ENCODE measurements at places on chromosomes 5 and 9. TPM values are rescaled to one million over a fixed set of nuclear protein-coding genes. Genes with fewer than 3 reads are reported as not detected.

DNA sequence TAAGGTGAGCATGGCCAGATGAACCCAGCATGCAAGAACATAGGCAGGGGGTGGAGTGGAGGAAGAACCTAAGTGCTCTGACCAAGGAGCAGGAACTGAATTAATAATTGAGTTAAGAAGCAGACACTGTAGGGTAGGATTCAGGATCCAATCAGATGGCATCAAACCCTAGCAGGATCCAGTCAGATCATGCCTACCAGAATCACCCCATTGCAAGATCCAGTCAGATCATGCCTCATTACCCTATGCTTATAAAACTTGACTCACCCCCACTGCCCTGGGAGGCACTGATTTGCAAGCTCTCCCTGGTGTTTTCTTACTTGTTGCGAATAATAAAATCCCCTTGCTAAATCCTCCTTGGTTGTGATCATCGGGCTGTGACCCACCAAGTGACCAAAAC, 19.7 kb downstream of the TUSC1 start:
- no peak for DNase-seq

GRCh38 chr9:95325221-95325620, 7.7 kb upstream of the FANCC start:
- DNase-seq = no peak

DNA sequence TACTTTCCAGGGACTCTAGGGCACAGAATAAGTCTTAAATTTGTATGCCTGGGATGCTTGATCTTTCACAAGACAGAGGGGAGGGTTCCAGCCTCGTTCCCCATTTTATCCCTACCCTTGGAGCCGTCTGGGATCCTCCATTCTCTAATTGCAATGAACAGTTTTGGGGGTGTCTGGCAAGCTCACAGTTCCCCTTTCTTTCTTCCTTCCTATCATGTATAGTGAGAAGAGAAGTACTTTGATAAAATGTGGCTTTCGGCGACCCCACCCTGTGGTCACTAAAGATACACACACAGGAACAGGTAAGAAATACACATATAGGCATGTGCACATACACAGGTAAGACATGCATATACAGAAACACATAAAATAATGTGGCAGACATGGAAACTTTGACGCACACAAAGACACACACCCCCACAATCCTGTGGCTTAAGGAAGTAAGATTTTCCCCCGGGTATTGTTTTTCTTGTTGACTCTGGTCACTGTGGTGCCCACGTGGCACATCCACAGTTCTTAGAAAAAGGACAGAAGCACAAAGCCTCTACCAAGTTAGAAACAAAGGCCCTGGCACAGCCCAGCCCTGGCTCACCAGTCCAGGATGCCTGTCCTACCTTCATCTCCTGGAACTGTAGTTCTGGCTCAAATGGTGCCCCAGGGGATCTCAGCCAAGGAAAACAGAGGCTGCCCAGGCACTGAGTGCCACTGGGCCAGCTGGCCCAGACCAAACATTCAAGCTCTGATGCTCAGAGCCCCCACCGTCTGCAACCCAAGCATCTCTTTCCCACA, 6.3 kb upstream of the SMU1 start:
- DNase-seq = peak; percentile 73

- peak; percentile 53 for DNase-seq
These were observed 95.0 kb downstream of the NR6A1 start for GRCh38 chr9:124676159-124676551.

- DNase-seq = no peak
These were observed 383.6 kb downstream of the CCDC171 start for GRCh38 chr9:15936306-15936921.

GRCh38 chr9:17484906-17485305, 94.0 kb upstream of the SH3GL2 start:
- no peak for DNase-seq

DNA sequence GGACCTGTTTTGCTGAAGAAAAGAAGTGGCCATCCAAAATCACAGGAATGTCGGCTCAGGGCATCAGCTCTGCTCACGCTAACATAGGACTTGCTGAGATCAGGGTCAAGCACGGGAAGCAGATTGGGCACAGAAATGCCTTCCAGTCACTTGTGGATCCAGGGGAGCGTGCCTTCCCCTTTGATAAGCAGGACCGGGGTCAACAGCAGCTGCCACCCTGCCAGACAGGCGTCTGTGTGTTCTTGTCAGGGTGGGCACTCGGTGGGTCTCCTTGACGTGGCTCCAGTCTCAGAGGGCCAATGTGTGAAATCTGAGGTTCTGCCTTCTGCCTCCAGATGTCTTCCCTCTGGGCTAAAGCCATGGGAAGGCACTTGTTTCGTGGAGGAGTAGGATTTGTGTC, 313.7 kb upstream of the IRX4 start:
- DNase-seq = no peak

- DNase-seq = no peak
These were observed 32.8 kb upstream of the DAP start for GRCh38 chr5:10793785-10794184.

- DNase-seq = peak; percentile 19
These were observed 14.5 kb downstream of the VAV2 start for GRCh38 chr9:133977421-133978201.

DNA sequence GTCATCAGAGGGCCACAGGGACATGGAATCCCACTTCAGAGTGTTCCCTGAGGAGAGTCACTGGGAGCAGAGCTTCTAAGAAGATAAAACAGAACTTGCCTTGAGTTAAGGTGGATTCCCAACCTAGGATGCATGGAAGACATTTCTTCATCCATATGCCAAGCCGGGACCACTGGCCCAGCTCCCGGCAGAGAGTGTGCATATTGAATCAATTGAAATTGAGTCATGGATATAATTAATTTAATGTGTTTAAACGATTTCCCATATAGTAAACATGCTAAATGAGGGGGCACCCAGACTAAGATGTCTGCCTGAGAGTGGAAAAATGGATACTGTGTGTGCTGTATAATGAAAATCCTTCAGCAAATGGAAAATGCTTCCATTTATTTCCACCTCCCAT, 194.4 kb upstream of the TBC1D2 start:
- no peak for DNase-seq

DNA sequence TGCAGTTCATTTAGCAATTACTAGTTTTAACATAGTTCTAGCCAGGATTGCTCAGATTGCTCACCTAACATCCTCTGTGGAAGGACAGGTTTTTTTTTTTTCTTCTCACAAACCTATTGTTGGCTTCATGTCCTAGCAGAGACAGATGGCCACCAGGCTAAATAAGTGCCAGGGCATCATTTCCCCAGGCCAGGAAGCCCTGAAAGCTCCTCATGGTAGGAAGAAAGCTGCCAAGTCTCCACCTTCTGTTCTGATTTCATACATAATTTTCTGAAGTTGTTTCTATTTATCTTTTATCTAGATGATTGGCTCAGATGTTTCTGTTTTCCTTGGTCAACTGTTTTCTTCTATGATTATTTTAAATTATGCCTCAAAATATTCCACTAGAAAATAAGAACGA, 31.0 kb downstream of the EFCAB9 start:
- DNase-seq = no peak

DNA sequence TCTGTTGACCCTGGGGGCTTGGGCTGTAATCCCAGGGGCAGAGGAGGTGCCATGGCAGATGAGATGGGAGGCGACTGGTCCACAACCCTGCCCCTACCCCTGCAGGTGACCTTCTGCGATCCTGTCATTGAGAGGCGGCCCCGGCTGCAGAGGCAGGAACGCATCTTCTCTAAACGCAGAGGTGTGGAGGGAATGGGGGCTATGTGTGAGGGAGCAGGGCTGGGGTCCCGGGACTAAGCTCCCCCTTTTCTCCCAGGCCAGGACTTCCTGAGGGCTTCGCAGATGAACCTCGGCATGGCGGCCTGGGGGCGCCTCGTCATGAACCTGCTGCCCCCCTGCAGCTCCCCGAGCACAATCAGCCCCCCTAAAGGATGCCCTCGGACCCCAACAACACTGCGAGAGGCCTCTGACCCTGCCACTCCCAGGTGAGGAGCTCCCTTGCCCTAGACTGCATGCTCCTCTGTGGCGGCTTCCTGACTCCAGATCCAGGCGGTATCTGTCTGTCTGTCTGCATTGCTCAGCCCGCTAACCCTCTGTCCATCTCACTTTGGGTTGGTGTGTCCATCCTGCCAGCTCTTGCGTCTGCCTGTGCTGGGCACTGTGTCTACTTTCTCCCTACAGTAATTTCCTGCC, 9.9 kb downstream of the ZDHHC12 start:
- DNase-seq = peak; percentile 41

DNA sequence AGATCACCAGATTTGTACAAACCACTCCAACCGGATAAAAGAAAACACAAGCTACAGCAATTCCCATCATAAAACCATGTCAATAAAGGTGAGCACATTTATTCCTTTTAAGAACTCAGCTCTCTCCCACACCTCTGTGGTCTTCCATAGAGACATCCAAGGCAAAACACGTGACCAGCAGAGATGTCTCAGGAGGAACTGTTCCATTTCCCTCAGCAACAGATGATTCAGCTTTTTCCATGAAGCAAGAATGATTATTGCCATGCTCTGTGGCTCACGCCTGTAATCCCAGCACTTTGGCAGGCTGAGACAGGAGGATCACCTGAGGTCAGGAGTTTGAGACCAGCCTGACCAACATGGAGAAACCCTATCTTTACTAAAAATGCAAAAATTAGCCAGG, 15.8 kb downstream of the GZMK start:
- no peak for DNase-seq

HAVCR2 gene
- 2.7 TPM for total RNA-seq

FCN2 gene
- total RNA-seq = 84.0 TPM

WHRN gene
- 3.2 TPM for total RNA-seq

HRH2 gene
- 0.29 TPM for total RNA-seq

GAS1 gene
- 3.1 TPM for total RNA-seq

CCDC183 gene
- total RNA-seq = not detected

ZDHHC11 gene
- 3.8 TPM for total RNA-seq

MYOT gene
- 0.43 TPM for total RNA-seq

CDX1 gene
- not detected for total RNA-seq

CARTPT gene
- not detected for total RNA-seq

F12 gene
- 375 TPM for total RNA-seq

PPP1R26 gene
- 5.1 TPM for total RNA-seq

EIF4EBP3 gene
- 19.5 TPM for total RNA-seq

MYOZ3 gene
- not detected for total RNA-seq

GFI1B gene
- 0.39 TPM for total RNA-seq

INVS gene
- 13.3 TPM for total RNA-seq

ISL1 gene
- total RNA-seq = not detected

CEP78 gene
- total RNA-seq = 8.9 TPM
